ENCODE measurements at places on chromosomes 11 and 22. TPM values are rescaled to one million over a fixed set of nuclear protein-coding genes. Genes with fewer than 3 reads are reported as not detected.
A peak's percentile ranks its signal among the peaks of the same experiment; 100 is the strongest.

DNA sequence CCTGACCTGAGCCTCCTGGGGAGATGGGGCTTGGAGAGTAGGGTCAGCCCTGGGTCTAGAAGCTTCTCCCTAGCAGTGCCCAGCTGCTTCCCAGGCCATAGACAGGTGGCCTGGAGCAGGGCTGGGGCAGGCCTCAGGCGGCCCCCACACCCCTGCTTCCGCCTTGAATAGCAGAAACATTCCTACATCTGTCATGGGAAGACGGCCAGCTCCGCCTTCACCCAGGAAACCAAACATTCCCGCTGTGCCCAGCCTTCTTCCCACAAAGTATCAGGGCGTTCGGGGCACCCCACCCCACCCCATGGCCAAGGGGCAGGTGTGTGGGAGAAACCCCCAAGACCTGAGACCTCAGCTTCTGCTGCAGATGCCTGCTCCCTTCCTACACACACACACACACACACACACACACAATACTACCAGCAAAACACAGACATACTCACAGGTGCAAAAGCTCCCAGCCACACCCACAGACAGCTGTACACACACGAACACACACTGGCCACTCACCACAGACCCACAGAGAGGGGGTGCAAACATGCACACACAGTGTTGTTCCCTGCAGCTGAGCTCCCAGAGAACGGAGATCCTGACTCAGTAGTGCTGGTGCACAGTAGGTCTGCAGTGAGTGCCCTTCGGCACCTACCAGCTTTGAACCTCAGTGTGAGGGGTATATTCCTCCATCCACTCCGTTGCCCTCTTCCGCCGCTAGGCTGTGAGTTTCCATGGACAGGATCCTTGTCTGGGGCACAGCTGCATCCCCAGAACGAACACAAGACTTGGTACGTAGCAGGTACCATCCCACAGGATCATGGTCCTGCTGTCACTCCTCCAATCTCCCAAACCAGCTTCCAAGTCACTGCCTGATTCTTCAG lies 37.4 kb downstream of the PDGFB start:
- DNase-seq, result no peak

The CCND1 gene
- 36.1 TPM for total RNA-seq

DNA sequence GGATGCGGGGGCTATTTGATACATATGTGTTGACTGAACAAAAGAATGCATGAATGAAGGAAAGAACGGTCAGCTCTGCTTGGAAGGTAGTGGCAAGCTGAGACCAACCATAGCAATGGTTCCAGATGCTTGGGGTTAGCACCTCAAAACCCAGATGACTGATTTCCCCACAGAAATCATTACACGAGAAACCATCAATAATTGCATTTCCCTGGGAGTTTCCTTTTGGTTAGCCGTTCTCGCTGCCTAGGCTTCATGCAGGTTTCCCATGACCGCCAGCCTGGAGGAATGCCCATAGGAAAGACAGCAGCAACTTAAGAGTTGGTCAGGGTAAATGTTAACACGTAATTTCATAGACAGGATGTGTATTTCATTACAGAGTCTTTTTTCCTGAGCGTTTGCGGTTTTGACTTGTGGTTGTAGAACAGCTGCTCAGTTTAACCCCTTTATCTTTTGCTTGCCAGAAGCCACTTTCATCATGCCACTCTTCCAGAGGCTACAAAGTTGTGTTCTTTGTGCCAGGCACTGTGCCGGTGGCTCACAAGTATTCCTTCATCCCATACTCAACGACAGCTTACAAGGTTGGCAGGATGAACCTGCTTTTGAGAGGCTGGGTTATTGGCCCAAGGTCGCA lies 2.8 kb downstream of the IL17RA start:
- no peak for DNase-seq

DNA sequence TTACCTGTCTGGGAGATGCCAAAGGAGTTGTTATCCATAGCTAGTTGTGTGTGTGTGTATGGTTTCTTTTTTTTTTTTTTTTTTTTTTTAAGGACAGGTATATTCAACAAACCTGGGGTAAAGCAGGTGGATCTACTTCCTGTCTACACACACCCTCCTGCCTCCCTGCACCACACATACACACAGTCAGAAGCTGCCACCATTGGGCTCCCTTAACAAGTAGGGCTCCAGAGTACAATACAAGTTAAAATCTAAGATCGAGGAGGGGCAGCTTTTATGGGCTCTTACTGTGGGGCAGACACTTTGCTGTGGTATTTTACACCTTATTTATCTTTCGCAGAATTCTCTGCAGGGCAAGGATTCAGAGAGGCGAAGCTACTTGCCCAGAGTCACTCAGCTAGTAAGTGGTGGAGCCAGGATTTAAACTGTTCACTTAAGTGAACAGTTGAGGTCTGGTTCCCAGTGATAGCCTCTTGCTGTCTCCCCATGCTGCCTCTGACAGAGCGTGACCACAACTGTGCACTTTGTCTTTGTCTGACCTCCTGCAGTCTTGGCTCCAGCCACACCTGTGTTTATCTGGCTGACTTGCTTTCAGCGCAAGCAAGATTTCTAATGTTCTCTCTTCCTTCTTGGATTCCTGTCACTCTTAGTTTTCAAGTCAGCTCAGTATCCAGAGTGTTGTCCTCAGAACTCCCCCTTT lies 135.0 kb downstream of the CSNK2A3 start:
- DNase-seq, result no peak

GRCh38 chr11:64713016-64713707 lies 9.8 kb downstream of the NRXN2 start:
- peak; percentile 63 for DNase-seq

DNA sequence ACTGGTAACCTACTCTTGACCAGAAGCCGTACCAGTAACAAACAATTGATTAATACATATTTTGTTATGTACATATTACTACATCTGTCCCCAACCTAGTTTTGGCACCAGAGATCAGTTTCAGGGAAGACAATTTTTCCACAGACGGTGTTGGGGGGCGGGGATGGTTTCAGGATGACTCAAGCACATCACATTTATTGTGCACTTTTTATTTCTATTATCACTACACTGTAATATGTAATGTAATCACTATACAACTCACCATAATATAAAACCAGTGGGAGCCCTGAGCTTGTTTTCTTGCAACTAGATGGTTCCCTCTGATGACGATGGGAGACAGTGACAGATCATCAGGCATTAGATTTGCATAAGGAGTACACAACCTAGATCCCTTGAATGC lies 15.5 kb downstream of the DGCR8 start:
- no peak for DNase-seq

Data from glutamatergic neuron (in vitro differentiated cells).